ENCODE measurements at places on chromosomes 5 and 9.
A peak's percentile ranks its signal among the peaks of the same experiment; 100 is the strongest.

GRCh38 chr9:35811381-35812024, 559 bp downstream of the SPAG8 start:
- no peak for DNase-seq

DNA sequence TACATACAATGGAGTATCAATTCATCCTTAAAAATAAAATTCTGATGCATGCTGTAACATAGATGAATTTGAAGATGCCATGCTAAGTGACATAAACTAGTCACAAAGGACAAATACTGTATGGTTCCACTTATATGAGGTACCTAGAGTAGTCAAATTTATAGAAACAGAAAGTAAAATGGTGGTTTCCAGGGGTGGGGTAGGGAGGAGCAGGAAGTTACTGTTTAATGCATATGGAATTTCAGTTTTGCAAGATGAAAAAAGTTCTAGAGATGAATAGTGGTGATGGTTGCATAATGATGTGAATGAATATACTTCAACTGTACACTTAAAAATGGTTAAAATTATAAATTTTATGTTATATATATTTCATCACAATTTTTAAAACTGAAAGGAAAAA, 57.3 kb upstream of the FNIP1 start:
- DNase-seq: no peak

GRCh38 chr9:25691786-25692185, 13.5 kb upstream of the TUSC1 start:
- no peak for DNase-seq

GRCh38 chr9:69376651-69377050, 51.6 kb downstream of the ENTREP1 start:
- DNase-seq: no peak

DNA sequence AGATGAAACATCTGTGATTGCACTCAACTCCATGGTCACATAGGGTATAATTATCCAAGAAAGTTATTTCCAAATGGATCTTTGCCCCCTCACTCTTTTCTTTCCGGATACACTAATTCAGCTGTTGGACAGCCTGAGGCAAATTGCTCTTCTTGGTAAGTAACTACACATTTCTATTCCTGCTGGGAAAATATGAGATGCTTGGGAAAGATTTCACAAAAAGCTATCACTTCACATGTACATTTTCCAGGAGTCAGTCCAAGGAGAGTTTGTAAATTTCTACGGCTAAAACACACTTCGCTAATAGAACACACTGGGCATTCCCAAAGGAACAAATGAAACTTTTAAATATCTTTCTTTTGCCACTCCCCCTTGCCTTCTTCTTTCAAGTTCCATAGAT, 123.0 kb upstream of the GRIA1 start:
- no peak for DNase-seq

- DNase-seq: no peak
These were observed 6.1 kb downstream of the GDA start for GRCh38 chr9:72155301-72155700.

DNA sequence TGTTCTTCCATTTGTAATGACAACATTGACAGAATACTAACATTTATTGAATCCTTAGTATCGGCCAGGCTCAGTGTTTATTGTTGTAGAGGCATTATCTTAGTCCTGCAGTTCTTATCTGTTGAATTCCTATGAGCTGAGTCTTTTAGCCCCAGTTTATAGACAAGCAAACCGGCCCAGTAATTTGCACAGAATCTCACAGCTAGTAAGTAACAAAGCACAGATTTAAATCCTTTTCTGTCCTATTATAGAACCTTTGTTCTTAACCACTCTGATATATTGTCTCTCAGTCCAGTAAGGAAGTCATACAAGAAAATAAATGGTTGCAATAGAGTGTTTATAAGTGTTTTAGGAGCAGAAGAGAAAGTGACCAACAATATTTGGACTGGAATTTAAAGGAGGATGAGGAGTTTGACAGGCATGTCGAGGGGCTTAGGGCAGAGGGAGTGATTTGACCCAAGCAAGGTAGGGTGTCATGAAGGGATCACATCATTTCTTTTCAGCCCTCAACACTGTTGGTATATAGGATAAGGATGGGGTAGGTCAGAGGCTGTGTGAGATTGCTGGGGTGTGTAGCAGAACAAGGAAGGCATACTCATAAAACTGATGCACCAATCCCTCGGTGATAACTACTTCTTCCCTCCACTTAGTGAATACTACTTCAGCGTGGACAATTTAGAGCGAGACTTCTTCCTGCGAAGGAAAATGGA, 39.5 kb downstream of the LARP1 start:
- DNase-seq: no peak

DNA sequence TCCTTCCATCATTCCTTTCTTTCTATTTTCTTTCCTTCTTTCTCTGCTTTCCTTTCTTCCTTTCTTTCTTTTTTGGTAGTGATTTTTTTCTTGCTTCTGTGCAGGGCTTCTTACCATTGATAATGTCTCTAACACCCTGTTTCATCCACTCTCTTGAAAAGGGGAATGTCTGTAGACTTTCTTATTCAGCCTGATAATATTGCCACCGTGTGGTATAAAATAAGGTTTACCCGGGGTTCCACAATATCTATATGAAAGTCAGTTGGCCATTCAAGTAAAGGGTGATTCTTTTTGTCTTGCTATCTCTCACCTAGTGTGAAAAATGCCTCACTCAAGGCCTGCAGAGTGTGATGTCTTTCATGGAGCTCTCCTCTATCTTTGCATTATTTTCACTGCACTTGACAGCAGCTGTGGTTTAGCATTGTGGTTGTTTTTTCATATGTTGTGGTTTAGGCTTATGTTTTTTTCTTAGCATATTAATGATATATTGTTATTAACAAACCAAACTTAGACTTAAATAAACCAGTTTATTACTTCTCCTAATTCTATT, 153.9 kb downstream of the CSNK1G3 start:
- DNase-seq: no peak

- DNase-seq: no peak
These were observed 43.0 kb upstream of the KCNV2 start for GRCh38 chr9:2674141-2674824.

DNA sequence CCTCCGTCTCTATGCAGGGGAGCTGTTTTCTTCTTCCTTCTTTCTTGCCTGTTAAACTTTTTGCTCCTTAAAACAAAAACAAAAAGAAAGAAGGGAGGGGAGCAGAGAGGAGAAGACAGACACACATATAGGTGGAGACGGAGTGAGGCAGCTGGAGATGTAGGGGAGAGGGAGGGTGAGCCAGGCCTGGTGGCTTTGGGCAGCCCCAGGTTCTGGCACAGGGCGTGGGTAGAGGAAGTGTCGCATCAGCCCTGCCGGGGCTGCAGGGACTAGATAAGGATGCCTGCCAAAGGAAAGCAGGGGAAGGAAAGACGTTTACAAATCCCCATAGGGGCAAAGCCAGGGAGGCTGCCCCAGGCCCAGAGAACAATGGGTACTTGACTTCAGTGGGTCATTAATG, 38.7 kb upstream of the PTGS1 start:
- no peak for DNase-seq

GRCh38 chr9:125655066-125655633, 51.9 kb downstream of the MAPKAP1 start:
- DNase-seq: no peak

GRCh38 chr9:116152941-116153764, 438 bp upstream of the PAPPA start:
- DNase-seq: no peak

DNA sequence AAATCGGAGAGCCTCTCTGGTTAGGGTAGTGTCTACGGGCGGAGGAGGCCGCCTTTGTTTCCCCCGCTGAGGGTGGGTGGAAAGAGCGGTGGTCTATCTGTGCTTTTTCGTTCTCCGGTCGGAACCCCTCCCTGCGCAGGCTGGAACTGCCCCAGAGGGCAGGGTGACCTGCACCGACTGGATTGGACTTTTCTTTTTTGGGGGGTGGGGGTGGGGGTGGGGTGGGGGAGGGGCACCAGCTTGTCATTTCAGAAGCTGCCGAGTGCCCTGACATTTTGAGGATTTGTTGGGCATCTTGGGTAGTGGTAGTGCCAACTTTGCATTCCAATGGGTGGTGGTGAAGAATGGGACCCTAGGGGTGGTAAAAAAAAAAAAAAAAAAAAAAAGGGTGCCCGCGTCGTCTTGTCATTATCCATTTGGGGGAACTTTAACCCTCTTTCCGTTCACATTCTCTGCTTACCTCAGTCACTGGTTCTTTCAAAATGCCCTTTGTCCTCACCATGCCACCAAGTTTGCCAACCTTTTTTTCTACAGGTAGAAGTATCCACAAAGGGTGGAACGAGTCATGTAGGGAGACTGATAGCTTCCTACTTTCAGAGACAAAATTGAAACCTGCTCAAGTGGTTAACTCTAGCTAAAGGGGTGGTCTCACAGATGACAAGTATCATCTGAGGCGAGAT, 1.3 kb downstream of the UBE2R2 start:
- DNase-seq: no peak

DNA sequence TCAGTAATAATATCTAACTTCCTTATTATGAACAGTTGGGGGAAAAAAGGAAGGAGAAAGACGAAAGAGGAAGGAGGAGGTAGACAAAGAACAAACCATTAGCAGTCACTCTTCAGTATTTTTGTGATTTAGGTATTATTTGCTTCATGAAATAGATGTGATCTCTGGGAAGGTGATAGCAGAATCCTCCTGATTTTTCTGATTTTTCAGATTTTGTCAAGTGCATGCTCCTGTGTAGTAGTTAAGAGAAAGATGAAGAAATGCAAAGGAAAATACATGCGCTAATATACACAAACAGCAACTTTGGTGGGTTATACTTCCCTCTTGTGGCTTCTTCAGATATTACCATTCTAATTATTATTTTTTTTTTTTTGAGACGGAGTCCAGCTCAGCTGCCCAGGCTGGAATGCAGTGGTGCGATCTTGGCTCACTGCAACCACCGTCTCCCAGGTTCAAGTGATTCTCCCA, 31.6 kb downstream of the LMNB1 start:
- no peak for DNase-seq

DNA sequence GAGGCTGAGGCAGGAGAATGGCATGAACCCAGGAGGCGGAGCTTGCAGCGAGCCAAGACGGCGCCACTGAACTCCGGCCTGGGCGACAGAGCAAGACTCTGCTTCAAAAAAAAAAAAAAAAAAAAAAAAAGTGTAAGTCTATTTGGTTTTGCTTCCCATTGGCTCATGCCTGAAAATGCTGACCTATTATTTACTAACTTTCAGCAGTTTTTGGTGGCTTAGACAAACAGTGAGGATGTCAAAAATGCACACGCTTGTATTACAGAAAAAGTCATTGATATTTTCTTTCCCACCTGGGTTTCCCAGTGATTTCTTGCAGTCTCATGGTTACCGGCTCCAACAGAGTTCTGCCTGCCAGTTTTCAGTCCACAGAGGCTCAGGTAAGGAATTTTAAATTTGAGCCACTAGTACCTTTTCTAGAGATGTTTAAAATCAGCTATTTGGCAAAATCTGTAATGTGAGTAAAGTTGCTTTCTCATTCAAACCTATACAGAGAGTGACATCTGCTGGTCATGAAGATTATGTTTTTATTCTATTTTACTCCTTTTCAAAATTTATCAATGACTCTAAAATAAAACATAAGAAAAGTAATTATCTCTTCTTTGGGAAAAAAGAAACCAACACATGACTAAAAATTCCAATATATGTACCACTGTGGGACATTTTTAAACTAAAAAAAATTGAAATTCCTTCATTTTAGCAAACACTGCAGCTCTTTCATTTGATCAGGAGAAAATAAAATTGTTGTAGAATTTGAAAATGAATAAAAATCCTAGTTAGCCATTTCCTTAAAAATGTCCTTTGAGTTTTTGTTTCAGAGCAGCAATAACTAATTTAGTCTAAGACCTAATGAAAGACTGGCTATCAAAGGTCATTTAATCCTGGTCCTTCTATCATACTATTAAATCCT, 8.8 kb downstream of the FAM200C start:
- no peak for DNase-seq

GRCh38 chr5:13480834-13481233, 463.7 kb downstream of the DNAH5 start:
- DNase-seq: no peak

- DNase-seq: peak; percentile 92
These were observed 282.7 kb downstream of the ENC1 start for GRCh38 chr5:74357827-74358226.

- no peak for DNase-seq
These were observed 978 bp downstream of the CFAP157 start for GRCh38 chr9:127707766-127708165.

GRCh38 chr9:37209431-37210386, 89.3 kb downstream of the ZCCHC7 start:
- DNase-seq: no peak

DNA sequence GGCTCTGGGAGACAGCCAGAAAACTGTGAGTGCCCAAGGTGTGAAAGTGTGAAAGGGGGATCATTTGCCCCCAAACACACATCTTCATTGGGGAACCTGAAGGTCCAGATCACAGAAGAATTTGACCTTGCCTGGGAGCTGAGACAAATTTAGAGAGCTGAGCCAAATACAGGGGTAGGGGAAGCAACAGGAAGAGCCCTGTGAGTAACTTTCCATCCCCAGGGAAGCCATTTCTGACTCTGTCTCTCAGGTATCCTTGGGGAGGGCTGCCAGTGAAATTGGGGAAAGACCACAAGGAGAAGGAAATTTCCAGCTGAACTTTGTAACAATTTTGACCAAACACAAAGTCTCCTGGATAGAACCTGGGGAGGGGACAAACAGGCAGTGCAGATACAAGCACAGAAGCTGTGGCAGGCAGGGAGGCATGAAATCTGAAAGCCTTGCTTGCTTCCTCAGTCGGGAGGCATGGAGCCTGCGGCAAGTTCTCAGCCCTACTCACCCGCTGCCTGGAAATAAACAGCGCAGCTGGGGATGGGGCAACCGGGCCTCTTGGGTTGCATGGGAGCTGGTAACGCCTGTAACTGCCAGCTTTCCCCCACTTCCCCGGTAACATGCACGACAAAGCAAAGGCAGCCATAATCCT, 31.5 kb upstream of the ZCCHC9 start:
- no peak for DNase-seq

GRCh38 chr9:138053996-138054752, 176.6 kb downstream of the CACNA1B start:
- DNase-seq: no peak

GRCh38 chr5:131221888-131222287, 42.0 kb upstream of the CDC42SE2 start:
- DNase-seq: no peak

- DNase-seq: no peak
These were observed 429.6 kb upstream of the DMAC1 start for GRCh38 chr9:8229226-8229625.

GRCh38 chr5:158261674-158262367, 402.9 kb upstream of the CLINT1 start:
- no peak for DNase-seq

Data from DMS 273 treated with DMSO at 0.1 percent for 48 hours (cell line).